AG09319 (cell line): ENCODE measurements at places on chromosomes 12 and 14.

GRCh38 chr12:10121278-10121677, 8.7 kb downstream of the CLEC7A start:
- no peak for DNase-seq

DNA sequence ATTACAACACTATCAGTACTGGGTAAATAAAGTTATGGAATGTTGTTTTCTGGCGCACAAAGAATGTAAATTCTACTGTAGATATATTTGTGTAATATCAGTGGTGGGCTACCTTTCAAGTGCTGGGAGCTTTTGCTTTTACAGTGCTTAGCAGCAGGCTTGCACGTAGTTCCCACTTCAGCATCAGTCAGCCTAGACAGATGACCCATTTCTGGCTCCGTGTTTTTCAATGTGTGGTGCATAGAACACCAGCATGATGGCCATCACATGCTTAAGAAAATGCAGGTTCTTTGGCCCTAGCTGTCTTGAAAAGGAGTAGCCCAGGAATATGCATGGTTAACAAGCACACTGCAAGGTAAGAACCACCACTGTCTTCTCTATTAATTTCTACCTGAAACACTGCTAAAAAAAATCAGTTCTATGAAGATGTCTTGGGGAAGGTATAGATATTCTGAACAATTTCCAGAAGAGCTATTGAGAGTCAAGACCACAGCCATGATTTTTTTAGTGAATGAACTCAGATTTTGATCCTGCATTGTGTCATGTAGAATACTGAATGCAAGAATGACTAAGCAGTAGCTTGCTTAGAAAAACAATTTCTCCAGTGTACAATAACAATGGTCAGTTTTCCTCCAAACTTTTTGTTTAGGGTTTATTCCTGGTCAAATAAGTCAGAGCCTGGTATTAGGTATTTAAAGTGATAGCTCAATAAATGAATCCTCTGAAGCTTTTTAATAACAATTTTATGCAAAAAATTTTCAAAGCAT, 195.7 kb downstream of the AKAP6 start:
- no peak for DNase-seq

GRCh38 chr12:41979574-41979973, 165.1 kb downstream of the GXYLT1 start:
- no peak for DNase-seq

- DNase-seq = no peak
Measured at GRCh38 chr12:110004598-110004997, 5.4 kb downstream of the ANKRD13A start.

- no peak for DNase-seq
Measured at GRCh38 chr12:46472893-46473633, 100.5 kb upstream of the SLC38A2 start.
